Activated CD4-positive, alpha-beta T cell treated with anti-CD3 and anti-CD28 coated beads for 36 hours (primary cell): ENCODE measurements at places on chromosomes 6 and 20.

DNA sequence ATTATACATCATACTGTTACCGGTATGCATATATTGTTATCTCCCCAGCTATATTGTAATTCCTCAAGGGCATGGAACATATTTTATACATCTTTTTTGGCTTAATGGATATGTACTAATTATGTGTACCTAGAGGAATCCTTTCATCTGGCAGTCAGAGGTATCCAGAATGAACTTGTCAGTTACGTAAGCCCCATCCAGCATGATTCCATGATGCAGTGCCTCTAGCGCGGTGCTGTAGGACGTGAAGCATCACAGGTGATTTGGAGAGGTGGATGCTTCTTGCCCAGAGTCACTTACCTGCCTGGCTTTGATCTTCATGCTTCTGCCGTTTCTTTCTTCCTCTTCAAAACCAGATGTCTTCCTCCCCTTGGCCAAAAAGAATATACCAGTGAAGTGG lies 159.1 kb downstream of the UST start:
- no peak for DNase-seq

GRCh38 chr6:5287205-5287965 lies 26.1 kb downstream of the FARS2 start:
- DNase-seq: no peak

DNA sequence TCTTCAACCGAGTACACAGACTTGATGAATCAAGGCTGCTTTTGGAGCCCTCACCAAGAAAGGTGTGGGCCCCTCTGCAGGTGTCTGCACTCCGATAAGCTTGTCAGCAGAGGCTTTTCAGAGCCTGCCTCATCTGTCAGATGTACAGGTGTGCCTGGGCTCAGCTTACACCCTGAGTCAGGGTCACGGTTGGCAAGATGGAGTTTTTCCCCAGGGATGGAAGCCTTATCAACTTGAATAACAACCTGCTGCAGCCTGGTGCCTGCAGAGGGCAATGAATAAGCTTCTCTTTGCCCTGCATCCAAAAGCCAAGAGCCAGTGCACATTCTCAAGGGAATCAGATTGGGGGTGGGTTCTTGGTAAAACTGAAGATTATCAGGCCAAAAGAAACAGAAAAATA lies 427.1 kb downstream of the CD83 start:
- no peak for DNase-seq

DNA sequence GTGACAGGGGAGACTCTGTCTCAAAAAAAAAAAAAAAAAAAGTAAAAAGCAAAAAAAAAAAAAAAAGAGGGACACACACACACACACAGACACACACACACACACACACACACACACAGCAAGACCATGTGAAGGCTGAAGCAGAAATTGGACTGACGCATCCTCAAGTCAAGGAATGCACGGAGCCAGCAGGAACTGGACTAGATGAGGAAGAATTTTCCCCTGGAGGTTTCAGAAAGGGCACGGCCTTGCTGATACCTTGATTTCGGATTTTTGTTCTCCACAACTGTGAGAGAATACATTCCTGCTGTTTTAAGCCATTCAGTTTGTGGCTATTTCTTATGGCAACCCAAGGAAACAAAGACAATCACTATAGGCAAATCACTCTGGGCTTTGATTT lies 176.9 kb upstream of the SALL4 start:
- DNase-seq: no peak

DNA sequence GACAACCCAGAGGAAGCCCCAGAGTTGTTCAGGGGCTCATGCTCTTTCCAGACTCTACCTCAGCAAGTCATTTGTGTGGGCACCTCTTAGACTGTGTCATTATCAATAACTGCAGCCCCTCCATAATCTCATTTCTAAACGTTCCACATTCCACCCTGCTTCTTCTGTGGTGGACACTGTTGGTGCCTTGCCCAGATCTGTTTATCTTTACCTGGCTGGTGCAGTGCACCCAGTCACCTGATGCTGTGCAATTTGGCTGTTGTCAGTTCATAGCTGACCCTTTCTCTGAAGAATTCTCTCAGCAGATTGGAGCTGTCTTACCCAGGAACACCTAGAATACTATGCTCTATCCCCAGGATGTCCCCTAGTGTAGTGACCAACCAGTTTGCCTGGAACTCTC lies 80.0 kb downstream of the ATRN start:
- DNase-seq: no peak

- DNase-seq: no peak
Measured at GRCh38 chr20:30511322-30512030, 746.0 kb upstream of the DEFB115 start.

- DNase-seq: peak; percentile 45
Measured at GRCh38 chr6:319177-320131, 27.2 kb downstream of the DUSP22 start.

GRCh38 chr6:101650402-101651100 lies 257.0 kb downstream of the GRIK2 start:
- no peak for DNase-seq

DNA sequence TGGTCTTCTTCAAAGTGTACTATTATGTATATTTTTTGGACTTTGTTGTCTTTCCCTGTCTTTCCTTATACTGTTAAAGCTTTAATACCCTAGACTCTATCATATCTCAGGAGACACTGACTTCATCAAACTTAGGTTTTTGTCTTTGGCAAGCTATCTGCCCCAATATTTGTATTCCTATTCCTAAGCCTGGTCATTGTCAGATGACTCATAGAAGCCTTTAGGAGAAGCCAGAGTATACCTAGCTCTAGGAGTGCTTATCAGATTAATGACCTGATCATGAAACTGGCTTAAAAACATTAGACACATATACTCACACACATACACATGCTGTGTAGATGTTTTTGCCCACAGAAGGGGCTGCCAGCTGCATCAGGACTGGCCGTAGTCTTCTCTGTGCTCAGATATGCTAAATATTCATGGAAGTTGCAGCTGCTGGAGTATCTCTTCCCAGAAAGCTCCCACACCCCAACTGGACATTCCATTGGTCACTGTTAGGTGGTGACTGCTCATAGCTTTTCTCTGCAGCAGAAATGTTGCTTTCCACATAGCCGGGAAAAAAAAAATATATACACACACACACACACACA lies 102.0 kb downstream of the ANKS1A start:
- no peak for DNase-seq

DNA sequence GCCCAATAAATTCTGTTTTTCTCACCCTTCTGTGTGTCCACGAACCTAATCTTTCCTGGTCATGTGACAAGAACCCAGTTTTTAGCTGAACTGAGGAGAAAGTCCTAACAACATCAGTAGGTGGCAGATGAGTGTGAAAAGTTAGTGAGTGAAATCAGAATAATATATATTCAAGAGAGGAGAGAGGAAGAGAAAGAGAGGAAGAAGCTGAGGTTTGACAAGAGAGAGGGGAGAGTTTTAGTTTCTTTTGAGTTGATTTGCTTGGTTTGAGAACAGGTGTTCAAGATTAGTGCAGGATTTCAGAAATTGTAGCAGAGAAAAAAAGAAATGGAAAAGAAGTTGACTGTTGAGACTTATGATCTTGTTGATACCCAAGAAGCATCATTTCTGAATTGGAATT lies 930.5 kb upstream of the FLRT3 start:
- no peak for DNase-seq

GRCh38 chr20:40607927-40608326 lies 81.1 kb downstream of the MAFB start:
- DNase-seq: no peak
